RWPE1 (cell line): ENCODE measurements at places on chromosomes 3 and 15.

GRCh38 chr3:1079662-1080061 is 13.2 kb upstream of the CNTN6 start:
- DNase-seq: no peak

- DNase-seq: no peak
Measured at GRCh38 chr3:187925326-187925725, 180.1 kb upstream of the BCL6 start.

DNA sequence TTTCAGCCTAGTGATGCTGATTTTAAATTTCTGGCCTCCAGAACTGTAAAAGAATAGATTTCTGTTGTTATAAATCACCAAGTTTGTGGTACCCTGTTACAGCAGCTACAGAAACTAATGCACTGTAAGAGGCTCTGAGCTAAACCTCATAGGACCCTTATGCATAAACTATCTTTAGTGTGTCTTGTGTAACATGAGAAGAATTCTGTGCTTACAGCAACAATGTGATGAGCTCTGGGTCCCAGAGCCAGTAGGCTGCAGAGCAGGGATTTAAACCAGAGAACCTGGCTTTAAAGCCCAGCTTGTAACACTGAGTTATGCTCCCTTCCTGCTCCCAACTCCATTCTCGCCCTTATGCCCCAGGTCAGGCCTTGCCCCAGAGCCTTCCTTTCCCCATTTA is 113.1 kb downstream of the THSD4 start:
- no peak for DNase-seq

DNA sequence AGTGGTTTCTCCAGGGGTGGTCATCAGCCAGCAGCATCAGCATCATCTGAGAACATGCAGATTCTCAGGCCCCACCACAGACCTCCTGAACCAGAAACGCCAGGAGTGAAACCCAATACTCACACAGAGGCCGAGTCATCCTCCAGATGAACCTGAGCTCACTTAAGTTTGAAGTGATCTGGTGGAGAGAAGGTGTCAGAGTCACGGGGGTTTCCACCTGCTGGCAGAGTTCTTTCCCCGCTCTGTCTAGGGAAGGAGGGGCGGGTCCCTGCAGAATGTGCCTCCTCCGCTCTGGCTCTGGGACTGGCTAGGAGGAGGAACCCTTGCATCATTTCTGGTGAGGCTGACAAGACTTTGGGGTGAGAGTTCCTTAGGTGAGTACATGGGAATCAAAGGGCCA is 13.3 kb upstream of the KIF23 start:
- DNase-seq: no peak

GRCh38 chr15:86571873-86572272 is 492.2 kb downstream of the AGBL1 start:
- DNase-seq: no peak

GRCh38 chr15:81363276-81363675 is 10.7 kb downstream of the TMC3 start:
- no peak for DNase-seq

DNA sequence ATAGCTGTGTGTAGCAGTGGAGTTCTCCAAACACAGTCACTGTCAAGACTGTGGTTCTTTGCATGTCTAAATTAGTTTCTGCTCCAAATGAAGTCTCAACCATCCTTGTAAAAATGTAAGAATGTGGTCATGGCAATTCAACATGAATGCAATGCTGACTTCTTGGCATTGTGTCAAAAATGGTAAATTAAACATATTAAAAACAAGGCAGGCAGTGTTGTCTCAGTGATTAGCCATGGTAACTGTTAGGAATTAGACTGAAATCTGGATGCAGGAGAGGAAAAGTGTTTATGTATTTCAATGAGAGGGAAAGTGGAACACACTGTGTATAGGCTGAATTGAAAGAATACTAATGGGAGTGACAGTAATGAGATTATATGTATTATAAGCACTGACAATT is 597.2 kb downstream of the EDEM1 start:
- DNase-seq: no peak

DNA sequence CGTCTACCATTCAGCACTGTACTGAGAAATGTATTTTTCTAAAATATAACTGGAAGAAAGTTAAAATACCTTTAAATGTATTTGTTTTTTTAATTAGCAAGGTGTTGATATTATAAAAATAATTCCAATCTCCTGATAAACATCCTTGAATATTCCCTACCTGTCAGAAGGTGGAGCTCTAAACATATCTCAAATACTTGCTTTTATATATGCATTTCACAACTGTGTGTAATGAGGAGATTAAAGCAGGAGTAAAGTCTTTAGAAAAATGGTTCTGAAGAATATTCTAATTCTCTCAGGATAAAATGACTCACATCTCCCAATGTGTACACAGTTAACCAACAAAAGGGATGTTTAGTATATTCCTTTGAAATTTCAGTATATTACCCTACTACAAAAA is 422.7 kb downstream of the PLCL2 start:
- DNase-seq: no peak

DNA sequence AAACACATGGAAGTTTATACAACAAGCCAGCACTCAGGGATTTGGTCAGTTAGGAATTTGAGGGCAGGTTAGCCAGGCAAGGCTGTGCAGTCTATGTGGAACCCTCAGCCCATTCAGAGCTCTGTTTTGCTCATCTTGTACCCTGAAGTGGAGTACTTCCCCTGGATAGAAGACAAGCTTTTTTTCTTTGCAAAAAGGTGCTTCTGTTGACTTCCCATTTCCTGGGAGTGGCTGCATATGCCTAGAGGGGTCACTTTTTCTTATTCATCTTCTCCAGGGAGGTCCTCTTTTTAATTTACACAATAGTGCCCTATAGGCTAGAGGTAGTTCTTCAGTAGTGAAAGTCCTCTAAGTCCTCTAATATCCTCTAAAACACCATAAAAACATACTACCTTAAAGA is 225.0 kb upstream of the P2RY1 start:
- no peak for DNase-seq

DNA sequence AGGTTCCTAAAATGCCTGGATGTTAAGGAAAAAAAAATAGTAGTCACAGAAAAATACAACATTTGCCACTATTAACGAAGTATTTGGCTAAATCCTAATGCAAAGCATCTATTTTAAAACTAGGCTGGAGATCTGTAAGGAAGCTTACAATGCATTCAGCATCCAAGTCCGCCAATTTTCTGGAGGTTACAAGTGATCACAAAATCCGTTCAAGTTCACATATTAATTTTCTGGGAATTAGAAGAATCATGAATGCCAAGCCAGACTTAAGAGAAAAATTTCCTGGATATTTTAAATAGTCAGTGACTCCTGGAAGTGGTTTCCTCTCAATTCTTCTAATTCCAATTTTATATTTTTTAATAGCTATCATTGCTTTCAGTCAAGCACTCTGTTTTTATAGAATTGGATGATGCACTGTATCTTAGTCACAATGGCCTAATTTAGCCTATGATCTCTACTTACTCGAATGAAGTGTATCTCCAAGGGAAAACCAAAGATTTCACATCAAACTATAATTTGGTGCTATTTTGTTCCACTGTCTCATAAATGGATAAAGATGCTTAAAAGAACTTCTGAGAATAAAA is 60.4 kb downstream of the P3H2 start:
- no peak for DNase-seq

- no peak for DNase-seq
Measured at GRCh38 chr3:160648701-160649100, 28.3 kb upstream of the ARL14 start.

GRCh38 chr3:77319711-77320110 is 279.8 kb downstream of the ROBO2 start:
- no peak for DNase-seq

- no peak for DNase-seq
Measured at GRCh38 chr15:28271697-28272260, 50.2 kb downstream of the HERC2 start.

DNA sequence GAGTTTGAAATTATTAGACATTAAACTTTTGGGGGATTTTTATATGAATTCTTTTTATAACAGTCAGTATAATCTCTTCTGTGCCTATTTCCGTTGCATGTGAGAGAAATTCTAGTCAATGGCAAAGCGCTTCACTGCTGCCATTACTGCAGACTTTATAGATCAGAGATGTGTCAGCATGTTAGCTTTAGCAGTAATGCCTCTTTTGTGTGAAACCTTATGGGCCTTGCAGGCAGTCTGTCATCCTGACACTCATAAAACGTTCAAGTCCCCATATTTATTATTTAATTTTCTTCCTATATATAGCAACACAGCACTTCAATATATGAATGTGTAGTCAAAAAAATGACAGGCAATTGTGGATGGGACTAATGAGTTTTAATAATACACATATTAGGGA is 191.0 kb downstream of the NLGN1 start:
- no peak for DNase-seq

- DNase-seq: peak; percentile 86
Measured at GRCh38 chr3:133944641-133945380, 49.1 kb upstream of the RAB6B start.

DNA sequence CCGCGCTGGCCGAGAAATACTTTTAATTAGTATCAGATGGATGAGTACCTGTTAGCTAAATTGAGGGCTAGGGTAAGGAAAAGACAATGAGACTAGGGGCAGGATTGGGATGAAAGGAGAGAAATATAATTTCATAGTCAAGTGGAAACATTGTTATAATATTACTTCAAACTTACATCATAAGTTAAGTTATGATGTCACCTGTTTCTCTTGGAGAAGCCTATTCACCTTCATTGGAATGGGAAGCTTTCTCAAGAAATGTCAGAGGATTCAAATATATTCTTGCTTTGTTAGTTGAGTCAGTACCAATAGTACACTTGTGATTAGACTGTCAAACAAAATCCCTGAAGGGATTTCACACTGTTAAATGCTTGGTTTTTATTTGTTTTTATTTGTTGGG is 116.2 kb downstream of the NEO1 start:
- DNase-seq: no peak
